Fibroblast of skin of back (primary cell): ENCODE measurements at places on chromosomes 4 and X.

GRCh38 chr4:47617607-47618006 is 132.5 kb downstream of the ATP10D start:
- DNase-seq = no peak

DNA sequence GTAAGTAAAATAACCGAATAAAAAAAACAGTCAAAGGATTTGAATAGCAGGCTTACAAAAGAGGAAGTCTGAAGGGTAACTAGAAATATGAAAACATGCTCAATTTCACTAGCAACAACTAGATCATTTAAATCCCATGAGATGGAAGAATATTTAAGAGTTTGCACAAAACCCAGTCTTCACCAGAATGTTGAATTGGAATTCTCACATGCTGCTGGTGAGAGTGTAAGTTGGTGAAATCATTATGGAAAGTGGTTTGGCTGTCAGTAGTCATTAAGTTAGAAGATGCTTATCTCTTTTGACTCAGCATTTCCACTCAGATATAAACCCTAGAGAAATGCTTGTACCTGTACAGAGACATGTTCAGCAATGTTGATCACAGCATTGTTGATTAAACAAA is 110.1 kb downstream of the PGRMC2 start:
- no peak for DNase-seq

DNA sequence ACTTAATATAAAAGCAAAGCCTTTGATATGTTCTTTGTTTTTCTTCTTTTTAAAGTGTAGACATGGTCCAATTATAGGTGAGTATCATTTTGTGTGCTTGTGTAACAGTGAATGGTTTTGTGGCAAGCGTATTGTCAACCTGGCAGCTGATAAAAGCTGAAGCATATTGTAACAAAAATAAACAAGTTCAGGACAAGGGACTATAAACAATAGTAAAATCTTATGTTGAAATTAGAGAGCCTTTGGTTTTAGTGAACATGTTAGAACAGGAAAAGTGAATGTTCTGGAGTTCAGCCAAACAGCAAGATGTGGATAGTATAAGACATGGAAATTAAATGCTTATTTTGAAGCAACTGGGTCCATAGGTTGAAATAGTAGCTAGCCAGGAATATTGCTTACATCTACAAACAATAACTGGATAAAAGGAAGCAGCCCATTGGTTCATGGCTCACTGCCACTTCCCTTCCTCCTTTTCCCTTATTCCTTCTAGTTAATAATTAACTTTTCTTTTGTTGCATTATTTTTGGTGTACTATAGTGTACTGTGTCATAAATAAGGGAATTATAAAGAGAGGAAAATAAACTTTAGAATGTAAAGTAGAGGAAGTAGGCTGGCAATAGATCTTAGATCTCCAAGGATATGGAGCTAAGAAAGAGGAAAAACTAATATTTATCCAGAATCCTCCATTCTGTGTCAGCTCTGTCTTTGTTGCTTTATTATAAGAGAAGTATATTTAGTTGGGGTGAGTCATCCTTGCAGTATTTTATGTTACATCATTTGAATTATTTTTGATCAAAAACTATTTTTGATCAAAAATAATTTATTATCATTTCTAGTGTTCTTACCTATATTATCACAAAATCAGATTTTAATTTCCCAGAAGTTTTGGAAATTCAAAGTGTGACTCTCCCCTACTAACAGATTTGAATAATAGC is 65.6 kb downstream of the MRPL1 start:
- DNase-seq = peak; percentile 28

DNA sequence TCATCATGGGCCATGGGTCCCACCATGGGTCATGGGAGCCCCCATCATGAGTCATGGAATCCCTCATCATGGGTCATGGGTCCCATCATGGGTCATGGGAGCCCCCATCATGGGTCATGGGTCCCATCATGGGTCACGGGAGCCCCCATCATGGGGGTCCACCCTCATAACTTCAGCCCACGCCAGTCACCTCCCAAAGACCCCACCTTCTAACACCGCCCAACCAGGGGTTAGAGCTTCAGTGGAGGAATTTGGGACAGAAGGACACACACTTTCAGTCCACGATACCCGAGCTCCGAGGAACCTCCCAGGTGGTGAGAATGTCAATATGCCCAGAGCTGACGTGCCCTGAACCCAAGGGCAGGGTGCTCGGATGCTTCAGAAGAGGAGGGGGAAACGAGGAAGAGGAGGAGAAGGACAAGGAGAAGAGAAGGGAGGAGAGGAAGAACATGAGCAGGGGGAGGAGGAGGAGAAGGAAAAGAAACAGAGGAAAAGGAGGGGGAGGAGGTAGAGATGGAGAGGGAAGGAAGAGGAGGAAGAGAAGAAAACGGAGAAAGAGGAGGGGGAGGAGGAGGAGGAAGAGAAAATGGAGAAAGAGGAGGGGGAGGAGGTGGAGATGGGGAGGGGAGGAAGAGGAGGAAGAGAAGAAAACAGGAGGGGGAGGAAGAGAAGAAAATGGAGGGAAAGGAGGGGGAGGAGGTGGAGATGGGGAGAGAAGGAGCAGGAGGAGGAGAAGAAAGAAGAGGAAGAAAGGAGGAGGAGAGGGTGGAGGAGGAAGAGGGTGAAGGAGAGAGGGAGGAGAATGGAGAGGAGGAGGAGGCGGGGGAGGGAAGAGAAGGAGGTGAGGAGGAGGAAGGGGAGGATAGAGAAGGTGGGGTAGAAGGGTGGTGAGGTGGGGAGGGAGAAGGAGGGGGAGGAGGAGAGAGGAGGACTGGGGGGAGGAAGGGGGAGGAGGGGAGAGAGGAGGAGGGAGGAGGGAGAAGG is 17.7 kb downstream of the IL3RA start:
- DNase-seq = no peak

- DNase-seq = peak; percentile 12
These were observed 93.1 kb upstream of the TEX13A start for GRCh38 chrX:105313596-105313995.

GRCh38 chr4:6027392-6027791 is 9.2 kb upstream of the C4orf50 start:
- no peak for DNase-seq
